C1 segment of cervical spinal cord (tissue), 14 donors: ENCODE measurements at places on chromosomes 1 and 21.

DNA sequence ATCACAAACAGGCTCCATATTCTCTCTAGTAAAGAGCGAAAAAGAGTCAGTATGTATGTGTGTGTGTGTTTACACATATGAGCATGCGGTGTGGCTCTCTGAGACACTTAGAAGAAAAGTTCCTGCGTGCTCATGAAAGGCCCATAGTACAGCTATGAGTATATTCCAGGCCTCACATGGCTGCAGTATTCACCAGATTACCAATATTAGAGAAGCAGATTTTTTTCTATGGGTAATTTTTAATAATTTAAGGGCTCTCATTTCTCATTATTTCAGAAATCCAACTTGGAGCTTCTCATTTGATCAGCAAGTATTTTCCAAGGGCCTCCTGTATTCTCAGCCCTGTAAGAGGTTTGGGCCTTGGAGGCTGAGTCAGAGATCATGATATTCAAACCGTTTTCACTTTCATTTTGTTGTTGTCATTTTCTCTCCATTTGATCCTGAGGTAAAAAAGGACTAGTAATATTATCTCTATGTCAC is 232.9 kb upstream of the SGIP1 start:
- DNase-seq, result no peak

GRCh38 chr1:160855181-160855981 is 7.3 kb downstream of the CD244 start:
- no peak for DNase-seq

- DNase-seq, result no peak
These were observed 10.3 kb upstream of the SLC30A10 start for GRCh38 chr1:219938706-219939105.

- DNase-seq, result no peak
These were observed 1.7 kb downstream of the ID3 start for GRCh38 chr1:23557471-23558124.

GRCh38 chr1:227901906-227902640 is 45.7 kb downstream of the WNT9A start:
- DNase-seq, result no peak

- DNase-seq, result no peak
These were observed 23.7 kb upstream of the KCNE2 start for GRCh38 chr21:34340061-34340460.

GRCh38 chr1:36372617-36373016 is 13.1 kb downstream of the STK40 start:
- DNase-seq, result no peak

GRCh38 chr1:111604931-111605330 is 14.7 kb upstream of the RAP1A start:
- no peak for DNase-seq

DNA sequence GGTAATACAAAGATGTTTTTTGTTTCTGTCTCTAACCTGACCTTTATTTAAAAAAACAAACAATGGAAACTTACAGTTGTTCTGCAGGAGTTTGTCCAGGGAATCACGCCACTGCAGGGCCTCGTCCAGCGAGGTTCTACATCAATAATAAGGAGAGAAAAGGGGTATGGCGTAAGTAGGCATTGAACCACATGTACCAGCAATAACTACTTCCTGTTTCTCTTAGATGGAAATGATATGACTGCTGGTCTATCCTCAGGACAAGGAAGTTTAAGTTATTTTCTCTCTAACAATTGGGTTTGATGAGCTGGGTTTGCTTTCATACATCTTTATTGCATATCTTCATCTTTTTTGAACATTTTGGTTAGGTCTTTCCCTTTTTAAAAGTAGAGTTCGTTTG is 40.9 kb downstream of the RGS5 start:
- DNase-seq, result no peak

- peak; percentile 72 for DNase-seq
These were observed 953 bp upstream of the NDUFS2 start for GRCh38 chr1:161200992-161201835.

GRCh38 chr1:2267862-2268261 is 39.7 kb downstream of the SKI start:
- no peak for DNase-seq

GRCh38 chr21:18917622-18918021 is 514.0 kb upstream of the TMPRSS15 start:
- DNase-seq, result no peak

DNA sequence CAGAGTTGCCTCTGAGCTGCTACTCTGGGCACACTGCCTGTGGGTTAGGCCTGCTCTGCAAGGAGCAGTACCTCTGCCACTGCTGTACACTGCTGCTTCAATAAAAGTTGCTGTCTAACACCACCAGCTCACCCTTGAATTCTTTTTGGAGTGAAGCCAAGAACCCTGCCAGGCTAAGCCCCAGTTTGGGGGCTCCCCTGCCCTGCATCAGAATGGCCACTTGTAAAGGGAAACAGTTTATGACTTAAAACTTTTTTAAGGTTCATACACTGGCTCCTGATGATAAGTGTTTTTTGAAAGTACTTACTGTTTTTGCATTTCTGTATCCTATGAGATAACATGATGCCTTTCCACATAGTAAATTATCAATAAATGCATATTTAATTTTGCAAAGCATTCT is 310.0 kb downstream of the LMO4 start:
- DNase-seq, result no peak

- no peak for DNase-seq
These were observed at the start of gene CHODL for GRCh38 chr21:18244671-18245463. CHODL (plus strand) TSS chr21:18244833; CDS start chr21:18245224, 391 bp downstream.

GRCh38 chr1:111399792-111400610 is 27.5 kb downstream of the OVGP1 start:
- peak; percentile 6 for DNase-seq

DNA sequence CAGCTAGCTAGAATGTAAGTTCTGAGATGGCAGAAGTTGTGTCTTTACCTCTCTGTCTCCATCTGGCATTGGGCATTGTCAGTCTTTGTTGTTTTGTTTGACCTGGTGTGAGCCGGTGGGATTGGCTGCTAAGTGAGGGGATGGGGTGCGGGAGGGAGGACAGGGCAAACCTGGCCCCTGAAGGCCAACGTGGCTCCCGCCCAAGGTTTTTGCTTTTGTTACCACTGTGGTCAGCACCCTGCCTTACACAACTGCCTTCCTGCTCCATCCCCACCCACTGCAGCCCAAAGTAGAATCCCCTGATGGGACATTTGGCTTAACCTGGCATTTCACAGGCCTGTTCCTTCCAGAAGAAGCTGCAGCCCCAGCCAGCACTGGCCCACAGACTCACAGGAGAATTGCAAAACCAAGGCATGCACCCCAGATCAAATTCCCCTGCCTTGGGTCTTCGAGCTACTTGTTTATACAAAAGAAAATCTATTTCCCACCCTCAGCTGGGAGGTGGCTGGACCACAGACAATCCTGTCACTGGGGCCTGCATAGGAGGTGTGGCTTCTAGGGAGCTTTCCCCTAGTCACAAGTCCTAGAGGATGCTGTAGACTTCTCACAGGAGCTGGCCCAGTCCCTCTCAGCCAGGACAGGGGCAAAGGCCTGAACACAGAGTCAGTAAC is 147.5 kb downstream of the TRABD2B start:
- no peak for DNase-seq

GRCh38 chr21:26747216-26747615 is 98.0 kb downstream of the ADAMTS1 start:
- DNase-seq, result no peak

- no peak for DNase-seq
These were observed 55.8 kb downstream of the RNF187 start for GRCh38 chr1:228542981-228543380.

GRCh38 chr1:21149430-21149854 is 27.3 kb downstream of the EIF4G3 start:
- no peak for DNase-seq

DNA sequence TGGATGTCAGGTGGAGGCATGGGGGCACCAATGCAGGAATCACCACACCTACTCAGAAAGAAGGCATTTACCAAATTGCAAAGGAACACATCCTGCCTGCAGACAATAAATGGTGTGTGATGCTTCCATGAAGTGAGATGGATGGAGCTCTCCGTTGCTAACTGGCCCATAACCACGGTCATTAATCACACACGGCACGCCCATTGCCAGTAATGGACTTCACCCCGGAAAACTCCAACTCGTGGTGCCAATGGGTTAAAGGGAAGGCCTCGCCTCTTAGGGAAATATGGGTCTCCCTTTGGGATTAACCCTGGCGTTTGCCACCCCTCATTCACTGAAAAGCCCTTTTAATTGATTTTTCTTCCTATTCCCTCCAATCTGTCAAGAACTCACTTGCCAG is 443.1 kb upstream of the DAB1 start:
- no peak for DNase-seq

GRCh38 chr1:217363319-217363718 is 267.6 kb downstream of the GPATCH2 start:
- DNase-seq, result no peak

- no peak for DNase-seq
These were observed 15.3 kb upstream of the TMCO2 start for GRCh38 chr1:40232444-40232843.

GRCh38 chr1:44785501-44786137 is 2.4 kb downstream of the BEST4 start:
- no peak for DNase-seq
